ENCODE measurements at places on chromosomes 7 and 10. TPM values are rescaled to one million over a fixed set of nuclear protein-coding genes. Genes with fewer than 3 reads are reported as not detected.

Gene CREB5
- 0.38 TPM for total RNA-seq

DNA sequence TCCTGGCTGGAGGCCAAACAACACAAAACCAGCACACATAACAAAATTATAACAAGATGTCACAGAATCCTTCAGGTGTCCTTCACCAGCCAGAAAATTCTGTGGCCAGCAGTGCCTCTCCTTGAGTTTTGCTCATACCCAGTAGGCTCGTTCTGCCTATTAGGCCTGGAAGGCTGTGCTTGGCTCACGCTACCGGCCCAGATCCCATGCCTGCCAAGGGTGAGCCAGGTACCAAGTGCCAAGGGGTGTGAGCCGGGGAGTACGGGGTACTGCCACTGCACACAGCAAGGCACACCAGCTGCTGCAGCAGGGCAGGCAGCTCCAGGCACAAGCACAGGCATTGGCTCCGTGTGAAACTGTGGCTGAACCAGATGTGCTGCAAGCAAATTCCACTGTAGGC is 1562.0 kb downstream of the REEP3 start:
- no peak for DNase-seq
- no peak overlapping the region for H3K4me3 ChIP-seq
- H3K36me3 ChIP-seq: no peaks in the 10 kb centered on the region

GRCh38 chr7:157522954-157523353 is 186.2 kb downstream of the DNAJB6 start:
- DNase-seq: no peak
- H3K4me3 ChIP-seq: no peak overlapping the region
- H3K36me3 ChIP-seq: no peaks in the 10 kb centered on the region
- no peaks in the 10 kb centered on the region for H3K4me1 ChIP-seq
- H3K27me3 ChIP-seq: peaks cover 97% of the 10 kb centered on the region

Gene SOSTDC1
- not detected for total RNA-seq

- DNase-seq: no peak
- H3K27me3 ChIP-seq: peaks cover 1% of the 10 kb centered on the region
- peaks cover 20% of the 10 kb centered on the region for H3K4me1 ChIP-seq
- no peaks in the 10 kb centered on the region for H3K36me3 ChIP-seq
- H3K4me3 ChIP-seq: peak overlapping the region; percentile 16
These were observed 12.7 kb upstream of the DOCK1 start for GRCh38 chr10:126892226-126893175.

DNA sequence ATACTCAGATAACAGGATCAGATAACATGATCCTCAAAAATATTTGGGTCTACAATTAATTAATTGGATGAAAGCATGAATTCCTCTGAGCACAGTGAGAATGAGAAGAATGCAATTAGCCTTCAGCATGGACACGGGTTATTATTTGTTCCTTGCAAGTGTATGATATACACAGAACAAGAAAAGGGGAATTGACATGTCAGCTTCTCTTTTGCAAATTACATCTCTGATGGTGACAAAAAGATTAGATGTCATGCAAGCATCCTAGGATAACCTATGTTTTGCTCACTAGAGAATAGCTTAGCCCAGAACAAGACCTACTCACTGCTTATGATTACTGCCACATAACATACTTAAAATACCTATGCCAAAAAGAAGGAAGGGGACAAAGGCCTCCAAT is 120.3 kb downstream of the ABLIM1 start:
- H3K4me3 ChIP-seq: no peak overlapping the region
- no peaks in the 10 kb centered on the region for H3K36me3 ChIP-seq
- DNase-seq: no peak
- H3K27ac ChIP-seq: no peak overlapping the region
- H3K27me3 ChIP-seq: no peaks in the 10 kb centered on the region

Gene GPR15LG
- total RNA-seq: not detected

DNA sequence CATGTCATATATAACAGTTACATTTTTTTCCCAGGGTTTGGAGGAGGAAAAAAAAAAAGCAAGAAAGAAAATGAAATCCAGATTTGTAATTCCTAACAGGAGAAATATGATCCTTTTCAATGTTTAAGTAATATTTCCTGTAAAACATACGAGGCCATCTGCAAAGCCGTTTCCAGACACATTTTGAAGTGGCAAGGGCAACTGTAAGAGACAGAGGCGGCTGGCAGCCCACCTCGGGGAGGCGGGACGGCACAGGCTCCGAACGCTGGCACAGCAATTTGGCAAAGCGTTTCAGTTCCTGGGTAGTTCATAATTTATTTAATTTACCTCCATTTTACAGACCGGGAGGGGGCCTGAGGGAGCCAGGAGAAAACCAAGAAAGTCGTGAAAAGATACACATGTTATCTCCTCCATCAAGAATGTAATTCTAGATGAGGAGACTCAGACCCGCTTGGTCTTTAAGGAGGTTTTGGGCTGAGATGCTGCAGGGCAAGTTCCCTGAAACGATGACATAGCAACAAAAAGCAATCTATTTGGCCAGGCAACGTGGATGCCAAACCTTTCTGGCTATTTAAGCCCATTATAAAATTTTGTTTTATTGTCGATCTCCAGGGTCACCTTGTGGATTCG is 448.5 kb upstream of the MKI67 start:
- no peak overlapping the region for H3K4me3 ChIP-seq
- no peak overlapping the region for H3K27ac ChIP-seq
- no peaks in the 10 kb centered on the region for H3K4me1 ChIP-seq
- H3K27me3 ChIP-seq: peaks cover 38% of the 10 kb centered on the region
- H3K36me3 ChIP-seq: no peaks in the 10 kb centered on the region

Data from HepG2 (cell line).